ENCODE measurements at places on chromosomes 1 and 21. TPM values are rescaled to one million over a fixed set of nuclear protein-coding genes. Genes with fewer than 3 reads are reported as not detected.
A peak's percentile ranks its signal among the peaks of the same experiment; 100 is the strongest.

DNA sequence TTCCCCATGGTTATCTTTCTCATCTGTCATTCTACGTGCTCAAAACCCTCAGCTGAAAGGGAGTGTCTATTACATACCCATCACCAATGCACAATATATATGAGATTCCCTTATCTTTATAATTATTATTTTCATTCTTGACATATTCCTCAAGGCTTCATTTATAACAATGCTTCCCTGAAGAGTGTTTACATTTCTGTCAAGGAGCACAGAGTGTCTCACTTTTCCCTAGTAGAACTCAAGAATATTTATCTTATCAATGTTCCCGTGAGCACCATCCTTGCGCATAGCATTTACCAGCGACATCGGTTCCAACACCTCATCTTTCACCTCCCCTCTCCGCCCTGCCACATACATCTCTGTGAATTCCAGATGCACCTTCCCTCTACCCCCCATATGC, 250.6 kb downstream of the PLA2G4A start:
- DNase-seq = no peak

DNA sequence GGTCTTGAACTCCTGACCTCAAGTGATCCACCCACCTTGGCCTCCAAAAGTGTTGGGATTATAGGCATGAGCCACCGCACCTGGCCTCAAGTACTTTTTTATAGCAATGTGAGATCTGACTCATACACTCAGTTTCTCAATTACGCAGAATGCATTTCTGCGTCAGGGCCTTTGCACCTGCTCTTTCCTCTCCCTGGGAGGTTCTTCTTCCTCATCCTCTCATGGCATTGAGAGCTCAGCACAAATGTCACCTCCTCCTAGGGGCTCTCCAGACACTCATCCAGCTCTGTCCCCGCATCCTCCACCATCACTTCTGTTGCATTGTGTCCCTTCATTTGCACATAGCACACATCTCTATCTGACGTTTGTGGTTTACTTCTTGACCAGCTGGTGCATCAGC, 418.8 kb downstream of the PTPRU start:
- DNase-seq = no peak

GRCh38 chr21:14878971-14879370, 185.8 kb downstream of the NRIP1 start:
- DNase-seq = no peak

- no peak for DNase-seq
These were observed 12.4 kb downstream of the VANGL1 start for GRCh38 chr1:115654125-115654524.

- DNase-seq = no peak
These were observed 39.4 kb upstream of the ZFYVE9 start for GRCh38 chr1:52102336-52103013.

- peak; percentile 69 for DNase-seq
These were observed 32.7 kb upstream of the ETV3 start for GRCh38 chr1:157170677-157171515.

GRCh38 chr1:41661428-41662060, 177.1 kb upstream of the EDN2 start:
- no peak for DNase-seq

DNA sequence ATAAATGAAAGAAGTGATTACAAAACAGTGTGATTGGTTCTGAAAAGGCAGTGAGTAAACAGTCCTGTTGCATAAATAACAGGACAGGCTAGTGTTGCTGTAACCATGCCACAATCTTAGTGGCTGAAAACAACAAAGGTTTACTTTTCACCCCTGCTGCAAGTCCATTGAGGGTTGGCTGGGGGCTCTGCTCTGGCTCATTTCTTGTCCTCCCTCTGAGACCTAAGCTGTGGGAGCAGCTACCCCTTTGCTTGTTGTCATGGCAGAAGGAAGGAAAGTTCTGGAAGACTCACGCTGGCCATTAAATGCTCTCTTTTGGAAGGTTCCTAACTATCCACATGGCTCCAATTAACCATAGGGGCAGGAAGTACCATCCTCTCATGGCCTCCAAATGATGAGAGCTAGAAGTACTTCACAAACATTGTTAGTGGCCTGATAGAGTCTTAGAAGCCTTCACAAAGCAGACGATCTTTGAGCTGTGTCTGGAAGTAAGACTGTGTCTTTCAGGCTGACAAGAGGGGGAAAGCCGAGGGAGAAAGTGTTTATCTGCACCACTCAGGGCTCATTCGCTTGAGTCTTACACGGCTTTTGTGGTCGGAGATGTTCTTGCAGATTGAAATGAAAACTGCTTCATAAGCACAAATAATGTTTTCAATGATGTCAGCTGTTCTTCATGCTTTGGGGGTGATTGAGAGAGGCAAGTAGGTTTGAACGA, 11.9 kb downstream of the RCSD1 start:
- DNase-seq = no peak

GRCh38 chr1:33130297-33130696, 49.3 kb downstream of the AZIN2 start:
- no peak for DNase-seq

GRCh38 chr1:41535276-41535675, 50.8 kb upstream of the EDN2 start:
- DNase-seq = no peak

DNA sequence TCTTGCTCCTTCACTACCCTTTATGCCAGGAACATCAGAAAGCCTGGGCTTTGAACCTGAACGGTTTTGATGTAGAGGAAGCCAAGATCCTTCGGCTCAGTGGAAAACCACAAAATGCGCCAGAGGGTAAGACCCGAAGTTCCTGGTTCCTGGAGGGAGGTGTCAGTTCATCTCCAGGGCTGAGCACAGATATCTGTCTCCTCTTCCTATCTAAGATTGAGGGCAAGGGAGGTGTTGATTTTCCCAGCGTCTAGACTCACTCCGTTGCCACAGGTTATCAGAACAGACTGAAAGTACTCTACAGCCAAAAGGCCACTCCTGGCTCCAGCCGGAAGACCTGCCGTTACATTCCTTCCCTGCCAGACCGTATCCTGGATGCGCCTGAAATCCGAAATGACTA, 915 bp downstream of the CDC20 start:
- no peak for DNase-seq

- no peak for DNase-seq
These were observed 1.9 kb downstream of the AMPD2 start for GRCh38 chr1:109621379-109622136.

DNA sequence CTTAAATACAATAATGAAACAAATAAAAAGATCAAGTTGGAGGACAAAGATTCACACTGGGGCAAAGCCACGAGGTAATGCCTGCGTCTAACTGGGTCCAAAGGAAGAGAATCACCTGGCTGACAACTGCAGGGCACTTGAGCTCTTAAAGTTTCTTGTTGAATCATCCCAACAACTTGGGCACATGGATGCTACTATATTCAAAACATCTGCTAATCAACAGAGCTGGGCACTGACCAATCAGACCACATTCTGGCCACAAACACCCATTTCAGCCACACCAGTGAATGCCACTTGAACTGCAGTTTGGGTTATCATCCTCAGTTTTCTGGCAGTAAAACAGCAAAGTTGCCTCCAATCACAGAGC, 51.0 kb downstream of the ABCA4 start:
- DNase-seq = no peak

GRCh38 chr1:204073837-204074273, 940 bp downstream of the SOX13 start:
- no peak for DNase-seq

DNA sequence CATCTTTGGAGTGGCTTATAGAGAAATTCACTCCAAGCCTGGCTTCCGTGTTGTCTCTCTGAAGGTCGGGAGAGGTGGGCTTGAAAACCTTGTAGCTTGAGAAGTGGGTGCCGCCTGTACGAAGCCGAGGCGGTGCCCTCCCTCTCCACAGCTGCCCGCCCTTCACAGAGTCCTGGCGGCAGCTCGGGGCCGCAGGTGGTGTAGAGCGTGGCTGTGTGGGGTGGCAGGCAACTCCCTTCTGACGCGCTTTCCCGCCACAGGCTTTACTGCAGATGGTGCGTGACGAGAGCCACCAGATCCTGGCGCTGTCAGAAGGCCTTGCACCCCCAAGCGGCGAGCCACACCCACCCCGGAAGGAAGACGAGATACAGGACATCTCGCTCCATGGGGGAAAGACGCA, 33.1 kb upstream of the DIP2A start:
- no peak for DNase-seq

DNA sequence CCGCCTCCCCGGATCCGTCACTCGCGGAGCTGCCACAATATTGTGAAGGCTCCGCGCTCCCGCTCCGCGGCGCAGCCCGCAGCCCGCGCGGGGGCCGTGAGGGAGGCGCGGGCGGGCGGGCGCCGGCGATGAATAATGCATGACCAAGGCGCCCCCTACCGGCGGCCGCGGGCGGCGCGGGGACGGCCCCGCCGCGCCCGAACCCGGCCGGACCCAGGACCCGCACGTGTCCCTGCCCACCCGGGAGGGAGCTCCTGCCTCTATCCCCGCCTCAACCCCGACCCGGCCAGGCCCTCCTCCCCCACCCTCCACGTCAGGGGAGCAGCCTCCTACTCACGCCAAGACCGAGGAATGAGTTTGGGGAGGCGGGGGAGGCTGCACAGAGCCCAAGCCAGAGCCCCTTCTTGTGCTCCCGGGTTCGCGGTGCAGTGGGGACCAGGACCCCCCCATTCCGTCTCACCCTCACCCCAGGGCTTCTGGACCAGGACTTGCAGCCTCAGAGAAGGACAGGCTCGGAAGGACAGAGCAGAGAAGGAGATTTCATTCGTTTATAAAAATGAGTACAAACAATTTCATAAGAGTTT, 70.8 kb upstream of the CASZ1 start:
- DNase-seq = peak; percentile 72

DNA sequence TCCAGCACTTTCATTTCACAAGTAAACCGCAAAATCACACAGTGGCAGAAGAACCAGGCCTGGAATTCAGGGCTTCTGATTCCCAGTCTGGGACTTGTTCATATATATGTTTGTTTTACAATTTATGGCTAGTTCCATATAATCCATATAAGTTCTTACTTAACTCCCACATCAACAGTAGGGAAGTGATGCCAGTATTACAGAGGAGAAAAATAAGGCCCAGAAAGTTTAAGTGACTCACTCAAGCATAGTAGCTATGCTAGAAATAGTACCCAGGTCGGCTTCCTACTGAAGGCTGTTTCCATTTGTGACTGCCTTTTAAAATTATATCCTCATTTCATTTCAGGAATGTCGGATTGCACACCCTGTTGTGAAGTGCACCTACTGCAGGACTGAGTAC, 1.4 kb downstream of the FAM76A start:
- no peak for DNase-seq

DNA sequence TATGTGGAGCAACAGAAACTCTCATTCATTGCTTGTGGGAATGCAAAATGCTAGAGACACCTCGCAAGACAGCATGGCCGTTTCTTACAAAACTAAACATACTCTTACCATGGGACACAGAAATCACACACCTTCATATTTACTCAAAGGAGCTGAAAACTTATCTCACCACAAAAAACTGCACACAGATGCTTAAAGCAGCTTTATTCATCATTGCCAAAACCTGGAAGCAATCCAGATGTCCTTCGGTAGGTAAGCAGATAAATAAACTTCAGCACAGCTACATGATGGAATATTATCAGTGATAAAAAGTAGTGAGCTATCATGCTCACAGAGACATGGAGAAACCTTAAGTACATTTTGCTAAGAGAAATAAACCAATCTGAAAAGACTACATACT, 124.3 kb downstream of the RERE start:
- DNase-seq = no peak

- DNase-seq = no peak
These were observed 39.3 kb upstream of the POFUT2 start for GRCh38 chr21:45326891-45327440.

GRCh38 chr1:31923901-31924535, 14.2 kb downstream of the PTP4A2 start:
- DNase-seq = no peak

- DNase-seq = no peak
These were observed 104.8 kb upstream of the CASZ1 start for GRCh38 chr1:10901091-10901890.

DNA sequence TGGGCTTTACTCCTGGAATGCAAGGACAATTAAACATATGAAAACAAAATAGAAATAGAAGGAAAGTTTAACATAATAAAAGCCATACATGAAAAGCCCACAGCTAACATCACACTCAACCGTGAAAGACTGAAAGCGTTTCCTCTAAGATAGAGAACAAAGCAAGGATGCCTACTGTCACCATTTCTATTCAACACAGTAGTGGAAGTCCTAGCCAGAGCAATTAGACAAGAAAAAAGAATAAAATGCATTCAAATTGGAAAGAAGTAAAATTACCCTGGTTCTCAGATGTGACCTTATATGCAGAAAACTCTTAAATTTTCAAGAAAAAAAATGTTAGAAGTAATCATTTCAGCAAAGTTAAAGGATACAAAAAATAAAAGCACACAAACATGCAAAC, 34.0 kb downstream of the ZNF644 start:
- DNase-seq = no peak

- no peak for DNase-seq
These were observed 37.0 kb downstream of the NDUFS5 start for GRCh38 chr1:39063191-39063590.

DNA sequence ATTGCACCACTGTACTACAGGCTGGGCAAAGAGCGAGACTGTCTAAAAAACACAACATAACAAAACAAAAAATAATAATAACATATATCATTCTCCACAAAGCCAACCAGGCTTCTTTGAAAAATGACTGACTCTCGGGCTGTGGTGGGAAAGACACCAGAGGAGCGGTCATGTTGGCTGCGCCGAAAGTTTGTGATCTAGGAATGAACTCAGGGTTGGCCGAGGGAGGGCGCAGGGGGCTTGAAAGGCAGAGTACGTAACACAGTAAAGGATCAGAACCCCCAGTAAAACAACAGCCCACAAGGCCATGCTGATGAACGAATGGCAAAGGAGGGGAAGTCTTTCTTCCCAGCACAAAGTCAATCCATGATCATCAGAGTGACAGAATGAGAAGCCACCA, 4.7 kb downstream of the SLC35E2B start:
- DNase-seq = no peak

DNA sequence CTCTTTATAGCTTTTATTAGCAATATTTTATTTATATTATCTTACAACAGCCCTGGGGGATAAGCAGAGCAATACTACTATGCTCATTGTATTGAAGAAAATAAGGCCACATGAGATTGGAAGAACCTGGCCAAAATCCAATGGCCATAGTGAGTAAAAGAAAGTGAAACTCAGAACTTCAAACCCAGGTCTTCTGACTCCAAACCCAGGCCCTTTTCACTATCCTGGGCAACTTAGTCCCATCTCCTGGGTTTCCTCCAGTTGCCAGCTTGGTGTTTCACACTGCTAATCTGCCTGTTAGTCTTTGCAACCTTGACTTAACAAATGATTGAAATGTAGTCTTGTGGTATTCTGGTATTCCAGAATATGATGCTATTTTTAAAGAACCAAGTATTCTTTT, 22.4 kb upstream of the EXO1 start:
- DNase-seq = no peak

- peak; percentile 52 for DNase-seq
These were observed 43.0 kb downstream of the SNX7 start for GRCh38 chr1:98704474-98704873.

GRCh38 chr21:39159342-39160063, 23.7 kb downstream of the PSMG1 start:
- no peak for DNase-seq

The C1orf226 gene
- total RNA-seq = 9.8 TPM

The FALEC gene
- total RNA-seq = 1.2 TPM

The FAM72C gene
- 7.1 TPM for total RNA-seq

The DDR2 gene
- total RNA-seq = 2.6 TPM

The CLIC6 gene
- total RNA-seq = 0.25 TPM

The SH2D1B gene
- not detected for total RNA-seq

The GUK1 gene
- 115 TPM for total RNA-seq

The CFHR3 gene
- 0.86 TPM for total RNA-seq

The ZNF593OS gene
- total RNA-seq = not detected

The ETV3 gene
- total RNA-seq = 29.7 TPM

The LEFTY2 gene
- not detected for total RNA-seq

The EPHA10 gene
- total RNA-seq = 0.77 TPM

The TEDDM1 gene
- not detected for total RNA-seq

The RYR2 gene
- 0.07 TPM for total RNA-seq

Measured in neural crest cell (in vitro differentiated cells).